ENCODE measurements at places on chromosomes 5 and 9.

DNA sequence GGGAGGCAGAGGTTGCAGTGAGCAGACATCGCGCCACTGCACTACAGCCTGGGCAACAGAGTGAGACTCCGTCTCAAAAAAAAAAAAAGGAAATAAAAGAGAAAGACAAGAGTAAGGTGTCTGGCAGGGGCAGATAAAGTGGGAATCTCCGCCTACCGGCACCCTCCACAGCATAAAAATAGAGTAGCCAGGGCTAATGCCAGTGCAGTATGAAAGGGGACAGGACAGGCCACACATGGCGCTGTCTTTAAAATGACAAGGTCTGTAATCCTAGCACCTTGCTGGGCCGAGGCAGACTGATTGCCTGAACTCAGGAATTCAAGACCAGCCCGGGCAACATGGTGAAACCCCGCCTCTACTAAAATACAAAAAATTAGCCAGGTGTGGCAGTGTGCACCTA, 7.8 kb downstream of the BICD2 start:
- no peak for DNase-seq

- no peak for DNase-seq
Measured at GRCh38 chr9:89591274-89592212, 13.3 kb upstream of the GADD45G start.

DNA sequence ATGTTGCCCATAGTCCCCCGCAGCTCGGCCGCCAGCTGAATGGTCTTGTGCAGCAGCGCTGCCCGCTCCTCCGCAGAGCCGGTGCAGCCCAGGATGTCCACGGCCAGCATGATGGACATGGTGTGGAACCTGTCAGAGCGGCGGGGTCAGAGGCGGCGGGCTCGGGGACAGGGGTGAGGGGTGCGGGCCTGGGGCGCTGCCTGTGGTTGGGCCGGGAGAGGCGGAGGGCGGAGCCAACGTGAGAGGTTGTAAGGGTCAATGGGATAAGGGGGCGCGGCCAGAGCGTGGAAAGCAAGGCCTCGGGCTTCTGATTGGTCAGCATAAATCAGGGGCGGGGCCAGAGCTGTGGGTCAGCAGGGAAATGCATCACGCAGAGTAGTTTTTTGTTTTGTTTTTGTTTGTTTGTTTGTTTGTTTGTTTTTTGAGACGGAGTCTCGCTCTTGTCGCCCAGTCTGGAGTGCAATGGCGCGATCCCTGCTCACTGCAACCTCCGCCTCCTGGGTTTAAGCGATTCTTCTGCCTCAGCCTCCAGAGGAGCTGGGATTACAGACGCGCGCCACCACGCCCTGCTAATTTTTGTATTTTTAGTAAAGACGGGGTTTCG, 6.8 kb upstream of the TOR2A start:
- no peak for DNase-seq

GRCh38 chr9:75455444-75455921, 367.2 kb downstream of the OSTF1 start:
- DNase-seq = no peak

DNA sequence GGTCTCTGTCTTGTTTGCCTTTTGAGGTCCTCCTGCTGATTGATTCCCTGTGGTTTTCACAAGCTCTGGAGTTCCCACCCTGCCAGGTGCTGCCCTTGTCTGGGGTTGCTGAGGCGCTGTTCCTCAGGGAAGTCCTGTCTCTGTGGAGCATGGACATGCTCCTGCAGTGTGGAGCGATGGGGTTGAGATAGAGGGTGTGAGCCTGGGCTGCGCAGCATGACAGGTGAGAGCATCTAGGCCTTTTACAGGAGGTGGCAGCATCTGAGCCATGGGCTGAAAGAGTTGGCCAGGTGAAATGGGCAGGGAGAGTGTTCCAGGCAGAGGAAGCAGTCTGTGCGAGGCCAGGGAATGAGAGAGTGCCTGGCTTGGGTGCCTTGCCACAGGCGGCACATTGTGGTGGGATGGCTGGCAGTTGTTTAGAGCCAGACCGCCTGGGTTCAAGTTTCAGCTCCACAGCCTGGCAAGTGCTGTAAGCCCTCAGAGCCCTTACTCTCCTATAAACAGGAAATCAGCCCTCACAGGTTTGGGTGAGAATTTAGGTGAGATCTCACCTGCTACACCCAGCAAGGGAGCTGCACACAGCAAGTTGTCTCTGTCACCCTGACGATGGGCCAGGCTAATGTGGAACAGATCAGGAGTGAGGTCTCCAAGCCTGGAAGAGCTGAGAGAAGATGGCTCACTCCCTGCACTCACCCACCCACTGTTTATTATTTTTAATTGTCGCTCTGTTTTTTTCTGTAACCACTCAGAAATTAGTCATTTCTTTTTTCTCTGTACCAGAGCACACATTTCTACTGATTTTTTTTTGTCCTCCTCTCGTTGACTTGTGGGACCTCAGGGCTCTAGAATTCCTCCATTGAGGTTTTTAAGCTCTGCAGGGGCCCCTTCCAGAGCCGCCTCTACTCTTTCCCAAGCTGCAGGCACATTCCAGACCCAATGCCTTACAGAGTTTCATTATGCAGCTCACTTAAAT, 19.6 kb downstream of the TCOF1 start:
- DNase-seq = no peak

DNA sequence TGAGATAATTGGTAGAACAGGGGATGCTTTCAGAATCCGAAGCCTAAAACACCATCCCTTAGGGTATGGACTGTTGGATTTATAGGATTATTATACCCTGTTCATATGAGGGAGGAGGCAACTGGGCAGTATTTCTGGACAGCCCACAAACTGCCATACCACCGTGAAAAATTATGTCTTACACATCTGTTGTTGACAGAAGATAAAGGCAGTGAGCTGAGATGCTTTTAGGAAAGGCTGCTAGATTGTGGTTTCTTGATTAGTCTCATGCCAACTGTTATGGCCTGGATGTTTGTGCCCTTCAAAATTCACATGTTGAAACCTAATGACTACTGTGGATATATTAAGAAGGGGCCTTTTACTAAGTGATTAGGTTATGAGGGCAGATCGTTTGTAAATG, 83.7 kb upstream of the DHFR start:
- DNase-seq = no peak

GRCh38 chr9:35915681-35916294, 6.5 kb downstream of the SPAAR start:
- DNase-seq = no peak

- DNase-seq = no peak
Measured at GRCh38 chr5:164651546-164652275, 1146.3 kb downstream of the MAT2B start.

DNA sequence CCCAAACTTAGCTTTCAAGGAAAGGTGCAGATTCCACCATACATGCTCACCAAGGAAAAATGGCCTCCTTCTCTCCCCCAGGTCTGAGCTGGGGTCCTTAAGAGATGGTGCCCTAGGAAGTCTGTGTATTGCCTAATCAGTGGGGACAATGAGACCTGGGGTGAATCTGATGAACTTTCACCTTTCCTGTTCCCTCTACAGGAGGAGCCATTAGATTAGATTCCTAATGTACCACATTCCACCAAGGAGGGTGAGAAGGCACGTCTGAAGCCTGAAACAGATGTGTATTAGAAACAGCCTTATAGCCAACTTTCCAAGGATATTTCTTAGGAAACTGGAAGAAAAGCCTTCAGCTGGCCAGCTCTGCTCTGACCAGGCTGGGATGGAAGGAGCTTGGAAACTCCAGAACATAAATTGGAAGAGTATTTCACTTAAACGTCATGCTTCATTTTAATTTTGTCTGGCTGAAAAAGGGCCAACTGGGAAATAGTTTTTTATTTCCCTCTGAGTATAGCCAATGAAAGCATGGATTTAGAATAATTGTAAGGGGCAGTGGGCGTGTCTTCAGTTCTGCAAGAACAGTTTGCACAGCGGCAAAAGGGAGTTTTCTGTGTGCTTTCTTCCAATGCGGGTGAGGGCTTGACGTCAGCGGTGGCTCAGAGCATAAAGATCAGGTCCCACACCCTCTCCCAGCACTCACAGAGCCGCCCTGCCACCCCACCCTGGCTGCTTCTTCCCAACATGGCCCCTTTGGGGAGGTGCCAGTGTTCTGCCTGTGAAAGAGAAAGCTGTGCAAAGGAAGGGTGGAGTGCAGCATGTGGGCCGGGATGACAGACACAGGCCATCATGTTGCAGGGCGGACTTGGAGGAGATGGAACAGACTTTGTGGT, 210.9 kb downstream of the ESM1 start:
- DNase-seq = no peak

GRCh38 chr5:76582230-76583162, 40.7 kb downstream of the F2RL2 start:
- peak; percentile 21 for DNase-seq

- no peak for DNase-seq
Measured at GRCh38 chr5:54234304-54234933, 76.0 kb downstream of the ARL15 start.

DNA sequence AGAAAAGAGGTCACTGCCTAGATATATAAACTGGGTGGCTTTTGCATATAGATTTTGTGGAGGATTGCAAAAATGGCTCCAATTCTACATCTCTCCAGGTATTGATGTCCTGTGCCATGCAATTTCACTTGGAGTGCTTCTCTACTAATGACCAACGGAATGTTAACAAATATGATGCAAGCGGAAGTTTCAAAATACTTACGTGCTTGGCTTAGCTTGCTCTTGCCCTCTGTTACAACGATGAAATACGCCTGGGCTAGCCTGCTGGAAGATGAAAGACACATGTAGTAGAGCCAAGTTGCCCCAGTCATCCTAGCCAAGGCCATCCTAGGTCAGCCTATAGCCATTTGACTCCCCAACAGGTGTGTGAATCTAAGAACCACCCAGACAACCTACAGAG, 3.6 kb upstream of the POC5 start:
- no peak for DNase-seq

- DNase-seq = no peak
Measured at GRCh38 chr9:101674165-101674564, 64.3 kb downstream of the GRIN3A start.

DNA sequence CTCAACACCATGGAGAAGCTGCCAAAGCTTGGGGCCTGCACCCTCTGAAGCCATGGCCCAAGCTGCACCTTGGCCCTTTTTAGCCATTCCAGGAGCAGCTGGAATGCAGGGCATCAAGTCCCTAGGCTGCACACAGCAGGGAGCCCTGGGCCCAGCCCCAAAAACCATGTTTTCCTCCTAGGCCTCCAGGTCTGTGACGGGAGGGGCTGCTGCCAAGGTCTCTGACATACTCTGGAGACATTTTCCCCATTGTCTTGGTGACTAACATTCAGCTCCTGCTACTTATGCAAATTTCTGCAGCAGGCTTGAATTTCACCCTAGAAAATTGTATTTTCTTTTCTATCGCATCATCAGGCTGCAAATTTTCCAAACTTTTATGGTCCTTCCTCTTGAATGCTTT, 64.6 kb downstream of the ELOVL7 start:
- no peak for DNase-seq

GRCh38 chr5:43685252-43685950, 82.4 kb downstream of the NNT start:
- no peak for DNase-seq

- no peak for DNase-seq
Measured at GRCh38 chr9:110997847-110998246, 40.4 kb downstream of the LPAR1 start.

DNA sequence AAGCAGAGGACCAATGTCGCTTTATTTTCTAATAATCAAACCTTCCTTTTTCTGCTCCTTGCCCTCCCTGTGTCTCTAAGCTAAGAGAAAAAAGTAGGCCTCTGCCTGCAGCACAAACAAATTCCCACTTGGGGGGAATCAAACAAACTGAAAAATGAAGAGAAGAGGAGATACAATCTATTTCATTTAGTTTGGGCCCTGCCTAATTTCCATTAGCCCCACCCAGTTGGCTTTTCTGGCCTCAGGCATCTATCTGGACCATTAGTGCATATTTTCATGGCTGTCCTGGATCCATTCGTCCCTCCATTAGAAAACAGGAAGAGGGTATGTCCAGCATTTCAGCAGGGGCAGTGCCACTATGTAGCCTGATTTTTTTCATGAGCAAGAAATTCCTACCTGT, 72.9 kb downstream of the EBF1 start:
- no peak for DNase-seq

GRCh38 chr9:93599571-93600403, 23.4 kb downstream of the PHF2 start:
- no peak for DNase-seq

GRCh38 chr9:130844044-130844451, 9.0 kb downstream of the ABL1 start:
- DNase-seq = no peak

DNA sequence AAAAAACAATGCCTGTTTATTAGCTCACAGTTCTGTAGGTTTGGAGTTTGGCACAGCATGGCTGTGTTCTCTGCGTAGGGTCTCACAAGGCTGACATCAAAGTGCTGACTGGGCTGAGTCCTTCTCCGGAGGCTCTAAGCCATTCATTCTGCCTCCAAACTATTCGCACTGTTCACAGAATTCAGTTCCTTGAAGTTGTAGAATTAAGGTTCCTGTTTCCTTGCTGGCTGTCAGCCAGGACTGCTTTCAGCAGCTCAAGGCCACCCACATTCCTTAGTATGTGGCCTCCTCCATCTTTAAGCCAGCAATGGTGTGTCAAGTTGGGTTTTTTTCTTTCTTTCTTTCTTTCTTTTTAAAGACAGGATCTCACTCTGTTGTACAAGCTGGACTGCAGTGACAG, 161.9 kb downstream of the CDH6 start:
- no peak for DNase-seq

DNA sequence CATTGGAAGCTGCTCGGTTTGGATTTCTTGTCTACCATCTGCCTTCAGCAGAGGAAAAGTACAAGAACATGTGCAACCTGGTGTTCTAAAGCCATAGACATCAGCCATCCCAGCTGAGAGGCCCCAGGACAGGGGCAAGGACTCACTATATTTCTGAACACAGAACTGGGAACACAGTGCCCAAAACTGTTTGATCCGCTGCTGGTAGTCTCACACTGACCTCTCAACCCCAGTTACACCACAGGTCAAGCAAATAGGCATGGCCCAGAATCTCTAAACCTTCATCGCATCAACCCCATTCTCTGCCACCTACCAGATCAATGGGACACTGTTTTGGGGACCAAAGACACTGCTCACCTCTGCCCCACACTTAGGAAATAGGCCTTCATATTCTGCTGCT, 2.0 kb downstream of the KLHL3 start:
- no peak for DNase-seq

- DNase-seq = peak; percentile 44
Measured at GRCh38 chr9:137619240-137620047, 639 bp downstream of the EHMT1 start.

GRCh38 chr9:136206602-136207275, 1.8 kb upstream of the LHX3 start:
- no peak for DNase-seq

GRCh38 chr9:69932901-69933300, 110.7 kb upstream of the MAMDC2 start:
- DNase-seq = no peak

GRCh38 chr9:101427957-101428655, 7.5 kb downstream of the ALDOB start:
- no peak for DNase-seq

GRCh38 chr5:144465441-144465840, 294.8 kb downstream of the KCTD16 start:
- no peak for DNase-seq

GRCh38 chr5:173743641-173744343, 127.3 kb upstream of the BOD1 start:
- no peak for DNase-seq

GRCh38 chr9:120303519-120303918, 276.4 kb downstream of the CDK5RAP2 start:
- DNase-seq = no peak

Data from activated CD4-positive, alpha-beta T cell treated with anti-CD3 and anti-CD28 coated beads, Interleukin-2, amount 50 U/mL, for 48 hours (primary cell).